Suppressor macrophage (primary cell): ENCODE measurements at places on chromosomes 13 and 19.

GRCh38 chr19:11138601-11139300 lies 16.8 kb downstream of the SPC24 start:
- DNase-seq, result peak; percentile 68

DNA sequence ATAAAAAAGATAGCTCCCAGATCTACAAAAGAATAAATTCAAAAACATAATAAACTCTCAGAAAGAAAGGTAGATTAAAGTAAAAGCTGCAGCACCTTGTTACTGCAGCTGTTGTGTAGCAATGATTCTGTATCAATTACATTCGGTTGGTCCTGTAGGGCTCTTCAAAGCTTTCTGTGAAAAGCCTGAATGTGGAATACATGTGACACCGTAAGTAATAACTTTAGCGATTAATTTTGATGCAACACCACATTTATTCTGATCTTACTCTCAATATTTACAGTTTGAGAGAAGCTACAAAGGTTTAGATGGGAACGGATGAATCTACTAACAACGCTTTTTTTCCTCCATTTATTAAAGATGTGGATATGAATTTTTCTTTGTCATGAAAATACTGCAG lies 279.2 kb downstream of the DACH1 start:
- DNase-seq, result no peak

DNA sequence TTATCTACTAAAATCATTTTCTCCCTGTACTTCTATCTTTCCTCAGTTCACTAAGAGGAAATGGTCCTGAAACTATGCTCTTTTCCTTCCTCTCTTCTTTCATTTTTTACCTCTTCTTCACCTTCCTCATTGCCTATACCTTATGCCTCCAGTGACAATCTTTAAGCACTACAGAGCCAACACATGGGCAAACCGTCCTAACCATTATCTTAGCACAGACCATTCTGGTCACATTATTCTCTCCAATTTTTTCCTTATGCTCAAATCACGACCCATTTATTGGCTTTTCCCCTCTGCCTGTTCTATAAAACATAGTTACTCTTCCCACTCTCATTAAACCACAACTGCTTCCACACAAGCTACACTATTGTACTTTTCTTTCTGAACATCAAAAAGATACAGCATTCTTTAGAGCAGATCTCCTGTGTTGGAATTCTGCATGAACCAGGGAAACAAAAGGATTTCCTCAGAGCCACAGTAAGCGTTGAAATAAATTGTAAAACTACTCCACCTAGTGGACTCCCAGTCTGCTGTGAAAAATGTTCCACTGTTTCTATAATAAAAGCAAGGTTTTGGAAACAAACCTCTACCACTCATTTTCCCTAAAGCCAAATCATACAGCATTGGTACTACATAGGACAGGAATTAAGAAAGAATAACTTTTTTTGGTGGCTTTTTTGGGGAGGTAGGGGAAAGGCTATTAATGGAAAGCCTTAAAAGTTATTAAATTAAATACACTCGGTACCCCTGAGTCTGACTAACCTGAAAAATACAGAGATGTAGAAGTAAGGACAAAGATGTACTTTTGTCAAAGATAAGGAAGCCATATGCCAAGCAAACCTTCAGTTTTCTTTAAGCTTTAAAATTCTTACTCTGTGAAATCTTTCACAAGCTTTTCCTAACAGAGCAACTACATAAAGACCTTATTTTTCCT lies 19.5 kb downstream of the NUFIP1 start:
- DNase-seq, result peak; percentile 53

GRCh38 chr19:7858109-7858770 lies 15.9 kb downstream of the PRR36 start:
- no peak for DNase-seq

DNA sequence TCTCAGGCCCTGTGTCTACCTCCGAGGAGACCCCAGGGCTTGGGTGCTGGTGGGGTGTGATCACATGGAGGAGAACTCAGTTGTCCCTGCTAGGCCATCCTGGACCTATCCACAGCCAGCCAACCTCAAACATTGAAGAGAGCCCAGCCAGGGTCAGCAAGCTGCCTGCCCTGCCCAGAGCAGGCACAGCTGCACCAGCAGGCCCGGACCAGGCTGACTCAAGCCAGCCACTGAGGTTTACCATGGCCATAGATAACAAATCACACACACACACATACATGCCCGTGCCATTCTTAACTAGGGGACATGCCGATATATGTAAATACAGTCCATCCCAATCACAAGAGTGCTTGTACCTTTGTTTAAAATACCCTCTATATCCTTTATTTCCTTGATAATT lies 8.1 kb downstream of the ARHGEF7 start:
- DNase-seq, result no peak

DNA sequence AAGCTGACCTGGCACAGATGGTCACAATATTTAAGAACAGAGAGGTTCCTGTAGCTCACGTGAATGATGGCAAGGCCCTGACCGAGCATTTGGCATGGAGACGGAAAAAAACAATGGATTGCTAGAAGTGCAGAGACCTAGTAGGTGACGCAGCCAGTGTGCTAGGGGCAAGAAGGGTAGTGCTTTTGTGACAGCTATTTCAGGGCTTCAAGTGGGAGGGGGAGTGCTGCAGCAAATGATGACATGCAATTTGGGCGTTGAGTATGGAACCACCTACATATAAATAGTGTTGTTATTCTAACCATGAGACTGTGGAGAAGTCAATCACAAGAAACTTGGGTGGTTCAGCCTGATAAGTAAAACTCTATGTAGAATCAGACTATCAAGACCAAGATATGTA lies 65.7 kb upstream of the IL17D start:
- DNase-seq, result no peak

DNA sequence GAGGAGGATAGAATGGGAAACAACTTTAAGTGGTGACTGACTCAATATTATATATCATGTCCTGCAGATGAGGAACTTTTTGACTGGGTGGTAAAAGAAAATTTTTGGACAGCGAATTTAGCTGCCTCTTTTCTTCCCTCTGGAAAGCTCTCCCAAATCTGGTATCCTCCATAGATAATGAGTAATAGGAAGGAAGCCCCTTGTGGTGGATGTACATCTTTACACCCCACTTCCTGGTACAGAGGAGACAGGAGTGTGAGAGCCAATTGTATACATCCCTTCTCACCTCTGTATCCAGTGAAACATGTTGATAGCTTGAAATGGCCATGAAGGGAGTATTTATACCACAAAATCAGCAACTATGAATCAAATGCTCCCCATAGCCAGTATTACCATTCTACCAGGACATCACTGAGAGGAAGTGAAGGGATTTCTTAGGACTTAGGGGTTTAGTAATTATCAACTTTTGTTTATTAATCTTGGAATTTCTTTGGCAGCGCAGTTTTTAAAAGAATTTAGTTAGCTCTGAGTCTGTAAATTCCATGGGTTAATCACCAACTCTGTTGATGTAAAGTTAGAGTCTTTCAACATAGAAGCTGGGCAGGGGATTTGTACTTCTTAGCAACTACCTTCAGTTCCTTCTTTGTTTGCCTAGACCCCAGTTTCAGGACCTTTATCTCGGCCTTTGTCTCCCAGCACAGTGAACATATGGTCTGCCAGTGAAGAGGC lies 17.0 kb upstream of the TDRD3 start:
- DNase-seq, result no peak

GRCh38 chr13:101092985-101093384 lies 323.3 kb downstream of the NALCN start:
- no peak for DNase-seq

DNA sequence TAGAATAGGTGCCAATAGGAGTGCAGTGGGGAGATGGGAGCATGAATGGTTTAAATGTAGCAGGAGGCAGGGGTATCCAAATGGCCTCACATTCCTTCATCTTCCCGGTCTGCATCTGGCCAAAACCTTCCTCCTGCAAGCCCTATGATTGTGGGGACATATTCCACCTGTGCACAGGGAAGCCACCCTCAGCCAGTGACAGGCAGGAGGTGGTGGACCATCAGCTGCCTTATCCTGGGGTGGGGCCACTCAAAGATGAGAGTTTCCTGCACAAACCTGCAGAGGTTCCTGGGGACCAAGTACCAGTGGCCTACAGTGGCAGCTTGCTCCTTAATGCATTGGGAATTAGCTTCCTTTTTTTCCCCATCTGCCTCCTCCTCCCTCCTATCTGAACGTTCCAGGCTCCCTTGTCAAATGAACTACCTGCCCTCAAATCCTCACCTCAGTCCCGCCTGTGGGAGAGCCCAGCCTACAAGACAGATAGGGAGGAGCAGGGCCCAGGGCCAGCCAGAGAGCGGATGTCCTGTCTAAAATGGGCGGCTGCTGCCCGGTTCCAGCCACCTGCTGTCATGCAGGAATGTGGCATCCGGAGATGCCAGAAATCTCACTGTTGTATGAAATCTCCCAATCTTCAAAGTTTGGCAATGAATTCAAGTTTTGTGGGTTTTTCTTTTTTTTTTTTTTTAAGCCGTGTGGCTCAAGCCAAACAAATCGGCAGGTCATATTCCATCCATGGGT lies 85.0 kb downstream of the TSHZ3 start:
- DNase-seq, result no peak

GRCh38 chr19:49879243-49879963 lies 1.9 kb downstream of the TBC1D17 start:
- peak; percentile 57 for DNase-seq

DNA sequence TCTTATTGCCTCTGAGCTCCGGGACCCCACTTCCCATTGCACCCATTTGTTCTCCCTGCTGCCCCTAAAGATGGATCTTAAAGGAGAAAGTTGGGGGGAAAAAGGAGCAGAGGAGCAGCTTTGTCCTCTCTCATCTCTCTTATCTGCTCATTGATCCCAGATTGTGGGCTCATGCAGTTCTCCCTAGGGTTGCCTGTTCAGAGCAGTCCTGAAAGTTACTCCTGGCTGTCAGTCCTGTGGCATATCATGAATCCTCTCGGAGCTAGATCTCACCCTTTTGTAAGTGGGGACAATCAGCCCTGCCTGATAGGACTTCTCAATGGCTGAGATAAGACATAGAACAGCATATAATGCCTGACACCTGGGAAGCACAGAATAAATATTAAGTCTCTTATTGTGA lies 440.3 kb downstream of the IRS2 start:
- DNase-seq, result no peak

- peak; percentile 8 for DNase-seq
Observed at GRCh38 chr13:45879666-45880065, 28.1 kb upstream of the SIAH3 start.

- DNase-seq, result no peak
Observed at GRCh38 chr19:9842834-9843625, 7.9 kb downstream of the PIN1 start.

DNA sequence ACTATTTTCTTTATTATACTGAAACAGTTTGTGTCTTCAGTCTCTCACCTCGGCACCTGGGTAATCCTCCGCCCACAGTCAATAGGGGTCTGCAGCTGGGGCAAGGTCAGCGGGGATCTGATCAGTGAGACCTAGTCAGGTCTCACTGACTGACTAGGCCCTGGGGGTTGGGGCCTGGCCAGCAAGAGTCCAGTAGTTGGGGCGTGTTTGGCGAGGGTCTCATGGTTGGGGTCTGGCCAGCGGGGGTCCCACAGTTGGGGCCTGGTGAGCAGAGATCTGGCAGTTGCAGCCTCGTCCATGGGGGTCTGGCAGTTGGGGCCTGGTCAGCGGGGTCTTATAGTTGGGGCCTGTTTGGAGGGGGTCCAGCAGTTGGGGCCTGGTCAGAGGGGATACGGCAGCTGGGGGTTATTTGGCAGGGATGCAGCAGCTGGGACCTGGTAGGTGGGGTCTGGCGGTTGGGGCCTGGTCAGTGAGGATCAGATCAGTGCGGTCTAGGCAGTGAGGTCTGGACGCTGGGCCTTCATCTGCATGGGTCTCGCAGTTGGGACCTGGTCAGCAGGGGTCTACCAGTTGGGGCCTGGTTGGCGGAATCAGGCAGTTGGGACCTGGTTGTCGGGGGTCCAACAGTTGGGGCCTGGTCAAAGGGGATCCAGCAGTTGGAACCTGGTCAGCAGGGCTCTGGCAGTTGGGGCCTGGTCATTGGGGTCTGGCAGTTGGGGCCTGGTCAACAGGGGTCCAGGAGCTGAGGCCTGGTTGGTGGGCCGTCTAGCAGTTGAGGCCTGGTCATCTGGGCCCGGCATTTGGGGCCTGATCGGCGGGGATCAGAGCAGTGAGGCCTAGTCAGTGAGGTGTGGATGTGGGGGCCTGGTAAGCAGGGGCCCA lies 61.1 kb upstream of the TPM4 start:
- DNase-seq, result no peak

DNA sequence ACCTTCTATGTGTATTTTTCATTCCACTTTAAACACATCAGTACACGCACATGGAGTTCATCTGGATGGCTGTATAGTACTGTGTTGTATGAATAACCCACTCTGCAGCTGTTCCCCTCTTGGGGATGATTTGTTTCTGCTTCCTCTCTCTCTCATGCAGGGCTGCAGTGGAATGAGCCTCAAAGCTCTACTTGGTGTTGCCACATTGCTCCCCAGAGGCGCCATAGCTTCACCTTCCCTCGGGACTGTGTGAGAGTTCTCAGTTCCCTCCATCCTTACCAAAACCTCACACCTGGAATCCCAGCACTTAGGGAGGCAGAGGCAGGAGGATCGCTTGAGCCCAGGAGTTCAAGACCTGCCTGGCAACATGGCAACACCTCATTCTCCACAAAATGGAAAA lies 28.4 kb upstream of the GPR183 start:
- DNase-seq, result no peak

DNA sequence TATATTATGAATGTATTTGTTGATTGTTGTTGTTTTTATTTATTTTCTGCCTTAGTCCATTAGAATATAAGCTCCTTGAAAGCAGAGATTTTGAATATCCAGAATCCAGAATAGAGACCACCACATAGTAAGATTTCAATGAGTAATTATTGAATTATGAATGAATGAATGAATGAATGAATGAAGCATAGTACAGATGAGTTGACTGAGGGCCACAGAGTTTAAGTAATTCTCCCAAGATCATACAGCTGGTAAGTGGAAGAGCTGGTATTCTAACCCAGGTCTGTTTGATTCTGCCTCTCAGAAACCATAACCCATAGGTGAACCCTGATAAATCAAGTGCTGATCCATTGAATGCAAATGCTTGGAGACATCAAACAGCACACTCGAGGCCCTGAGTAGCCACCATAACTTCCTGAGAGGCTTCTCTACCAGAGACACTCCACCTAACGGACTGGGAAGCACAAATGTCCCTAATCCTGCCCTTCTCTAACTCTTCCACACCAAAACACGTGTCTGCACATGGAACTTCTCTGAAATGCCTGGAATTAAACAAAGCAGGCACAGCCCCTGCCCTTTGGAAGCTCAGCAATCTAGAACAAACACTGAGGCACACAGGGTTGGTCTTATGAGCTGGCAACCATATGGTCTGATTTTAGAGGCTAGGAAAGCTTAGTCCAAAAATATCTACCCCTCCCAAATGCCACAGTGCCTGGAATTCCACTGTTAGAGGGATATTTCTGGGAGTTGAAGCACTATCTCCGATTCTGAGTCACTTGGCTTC lies 190.1 kb downstream of the FOXO1 start:
- no peak for DNase-seq

- DNase-seq, result no peak
Observed at GRCh38 chr19:54311486-54311885, 1.5 kb downstream of the LILRA5 start.
